ENCODE measurements at places on chromosomes 16 and 17.

DNA sequence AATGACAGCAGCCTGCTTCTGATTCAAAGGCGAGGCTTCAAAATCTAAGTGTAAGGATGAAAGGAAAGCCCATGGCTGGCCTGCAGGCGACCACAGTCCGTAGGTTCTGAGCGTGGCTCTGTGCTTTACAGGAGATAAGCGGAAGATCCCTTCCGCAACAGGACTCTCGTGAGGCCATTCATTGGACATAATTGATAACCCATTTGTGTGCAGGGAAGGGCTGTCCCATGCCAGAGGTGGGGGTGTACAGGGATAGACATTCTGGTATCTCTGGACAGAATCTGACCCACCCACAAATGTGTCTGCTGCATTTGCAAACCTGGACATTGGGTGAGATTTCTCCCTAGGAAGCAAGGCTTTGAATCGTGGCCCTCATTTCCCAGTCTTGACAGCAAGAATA lies 4.0 kb downstream of the CYB561 start:
- H3K4me3 ChIP-seq, result no peak overlapping the region
- no peaks in the 10 kb centered on the region for H3K27me3 ChIP-seq
- no peaks in the 10 kb centered on the region for H3K36me3 ChIP-seq
- H3K27ac ChIP-seq, result no peak overlapping the region
- DNase-seq, result no peak
- H3K4me1 ChIP-seq, result peaks cover 26% of the 10 kb centered on the region

DNA sequence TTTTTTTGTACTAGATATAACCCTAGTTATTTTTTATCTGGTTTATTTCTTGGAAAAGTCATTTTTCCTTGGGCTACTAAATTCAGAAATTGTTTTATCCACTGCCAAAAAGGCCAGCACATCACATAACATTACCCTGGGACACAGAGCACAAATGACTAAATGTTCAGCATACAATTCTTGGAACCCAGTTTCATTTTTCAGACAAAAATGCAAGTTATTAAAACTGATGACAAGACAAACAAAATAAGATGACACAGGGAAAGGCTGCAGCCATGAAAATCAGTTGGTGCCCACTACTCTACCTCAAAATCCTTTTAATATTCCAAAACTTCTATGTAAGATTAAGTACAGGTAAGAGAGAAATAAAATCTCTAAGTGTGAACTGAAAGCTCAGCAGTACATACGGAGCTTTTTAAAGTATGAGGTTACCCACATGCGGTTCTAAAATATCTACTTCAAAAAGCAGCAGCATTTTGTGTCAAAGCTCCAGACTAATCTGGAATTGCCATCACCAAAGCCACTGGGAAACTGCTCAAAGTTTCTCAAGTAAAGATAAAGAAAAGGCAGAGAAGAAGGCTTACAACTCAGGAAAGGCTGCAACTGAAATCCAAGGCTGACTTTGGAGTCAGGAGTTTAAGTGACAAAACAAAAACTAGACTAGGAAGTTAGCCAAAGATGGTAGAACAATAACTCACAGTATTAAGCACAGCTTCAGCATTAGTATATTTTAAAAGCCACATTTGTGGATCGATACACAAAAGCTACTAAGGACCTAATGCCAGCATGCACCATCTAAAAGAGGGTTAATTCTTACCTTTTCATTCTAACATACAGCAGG lies 41.4 kb downstream of the AP1G1 start:
- H3K4me3 ChIP-seq, result no peak overlapping the region
- no peak for DNase-seq
- H3K27ac ChIP-seq, result no peak overlapping the region
- H3K36me3 ChIP-seq, result peaks cover 18% of the 10 kb centered on the region

- peak overlapping the region; percentile 67 for H3K27ac ChIP-seq
- H3K4me1 ChIP-seq, result peaks cover 34% of the 10 kb centered on the region
- DNase-seq, result peak; percentile 61
- peak overlapping the region; percentile 41 for H3K4me3 ChIP-seq
These were observed 3.9 kb upstream of the HEXIM1 start for GRCh38 chr17:45144199-45145034.

- H3K4me3 ChIP-seq, result peak overlapping the region; percentile 71
- H3K27ac ChIP-seq, result peak overlapping the region; percentile 68
- no peak for DNase-seq
- H3K27me3 ChIP-seq, result peaks cover 2% of the 10 kb centered on the region
These were observed 184.4 kb downstream of the MAF start for GRCh38 chr16:79415983-79416640.

DNA sequence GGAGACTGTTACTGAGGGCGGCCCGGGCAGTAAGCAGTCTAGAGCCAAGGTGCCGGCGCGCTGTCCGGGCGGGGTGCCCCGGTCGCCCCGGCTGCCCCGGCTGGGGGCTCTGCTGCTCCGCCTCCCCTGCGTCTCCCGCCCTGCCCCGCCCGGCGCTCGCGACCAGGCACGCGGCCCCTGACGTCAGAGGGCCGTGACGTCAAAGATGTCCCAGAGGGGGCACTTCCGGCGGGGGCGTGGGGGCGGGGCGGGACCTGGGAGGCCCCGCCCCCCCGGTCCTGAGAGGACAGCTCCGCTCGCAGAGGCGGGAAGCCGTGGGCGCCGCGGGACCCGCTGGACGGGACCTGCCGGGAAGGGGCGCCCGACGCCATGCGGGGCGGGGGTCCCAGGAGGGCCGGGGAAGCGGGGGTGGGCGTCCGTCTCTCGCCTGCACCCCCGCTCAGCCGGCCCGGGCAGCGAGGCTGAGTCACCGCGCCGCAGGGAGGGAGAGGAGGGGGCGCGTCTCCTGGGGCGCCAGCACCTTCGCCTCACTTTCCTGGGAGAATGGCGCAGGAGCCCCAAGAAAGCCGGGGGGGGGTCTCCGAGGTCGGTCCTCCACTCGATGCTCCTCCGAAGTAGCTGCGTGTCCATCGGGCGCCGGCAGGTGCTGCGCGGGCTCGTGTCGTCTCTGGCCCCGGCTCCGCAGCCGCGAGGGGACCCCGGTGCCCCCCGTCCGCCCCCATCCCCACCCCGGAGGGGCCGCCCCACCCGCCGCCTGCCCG lies 4.4 kb upstream of the HIC1 start:
- peak; percentile 85 for DNase-seq
- H3K27me3 ChIP-seq, result no peaks in the 10 kb centered on the region
- H3K36me3 ChIP-seq, result no peaks in the 10 kb centered on the region
- peak overlapping the region; percentile 38 for H3K4me3 ChIP-seq

DNA sequence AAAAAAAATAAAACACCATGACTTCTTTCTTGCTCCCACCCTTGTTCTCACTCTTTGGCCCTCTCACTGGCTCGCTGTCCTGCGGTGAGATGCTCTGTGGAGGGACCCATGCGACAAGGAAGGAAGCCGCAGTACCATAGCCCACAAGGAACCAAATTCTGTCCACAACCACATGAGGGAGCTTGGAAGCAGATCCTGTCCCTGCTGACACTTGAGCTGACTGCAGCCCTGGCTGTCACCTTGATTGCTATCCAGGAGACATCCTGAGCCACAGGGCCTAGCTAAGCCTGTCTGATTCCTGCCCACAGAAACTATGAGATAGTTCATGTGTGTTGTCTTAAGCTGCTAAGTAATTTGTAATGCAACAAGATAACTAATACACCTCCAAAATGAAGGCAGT lies 4.8 kb upstream of the MT2A start:
- no peak overlapping the region for H3K27ac ChIP-seq
- peaks cover 34% of the 10 kb centered on the region for H3K4me1 ChIP-seq
- no peaks in the 10 kb centered on the region for H3K36me3 ChIP-seq
- H3K27me3 ChIP-seq, result peaks cover 6% of the 10 kb centered on the region
- H3K4me3 ChIP-seq, result no peak overlapping the region

- no peak overlapping the region for H3K4me3 ChIP-seq
- no peak for DNase-seq
- H3K27ac ChIP-seq, result no peak overlapping the region
- H3K36me3 ChIP-seq, result peaks cover 4% of the 10 kb centered on the region
- peaks cover 27% of the 10 kb centered on the region for H3K4me1 ChIP-seq
These were observed 47.2 kb downstream of the ABCC1 start for GRCh38 chr16:15996432-15997109.

- H3K4me1 ChIP-seq, result no peaks in the 10 kb centered on the region
- H3K36me3 ChIP-seq, result no peaks in the 10 kb centered on the region
- no peak overlapping the region for H3K27ac ChIP-seq
These were observed 71.8 kb downstream of the SRCIN1 start for GRCh38 chr17:38533866-38534497.

DNA sequence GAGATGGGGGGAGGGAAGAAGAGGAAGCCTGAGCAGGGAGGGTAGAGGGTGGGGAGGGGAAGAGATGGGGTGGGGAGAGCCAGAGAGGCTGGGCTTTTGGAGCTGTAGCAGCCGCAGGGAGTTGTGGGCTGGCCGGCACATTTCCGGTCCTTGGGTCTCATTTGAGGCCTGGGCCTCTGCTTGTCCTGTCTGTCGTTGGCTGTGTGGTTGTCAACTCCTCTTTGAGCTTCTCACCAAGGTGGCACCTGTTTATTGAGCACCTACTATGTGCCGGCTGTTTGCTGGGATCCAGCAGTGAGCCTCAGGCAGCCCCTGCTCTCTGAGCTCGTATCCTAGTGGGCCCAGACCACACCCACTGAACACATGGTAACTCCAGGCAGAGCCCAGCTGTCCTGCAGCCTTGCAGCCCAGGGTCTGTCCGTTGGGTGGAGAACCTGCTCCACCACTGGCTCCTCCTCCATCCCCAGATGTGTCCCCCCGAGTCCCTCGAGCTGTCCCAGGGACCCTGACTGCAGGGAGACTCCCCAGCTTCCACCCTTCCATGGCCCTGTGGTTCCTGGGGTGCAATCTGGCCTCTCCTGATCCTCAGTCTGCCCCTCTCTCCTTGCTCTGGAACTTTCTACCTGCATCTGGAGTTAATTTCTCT lies 164.9 kb downstream of the IRF8 start:
- H3K36me3 ChIP-seq, result no peaks in the 10 kb centered on the region
- H3K4me3 ChIP-seq, result no peak overlapping the region
- peak; percentile 56 for DNase-seq
- H3K27me3 ChIP-seq, result peaks cover 12% of the 10 kb centered on the region

GRCh38 chr16:10598157-10598556 lies 17.8 kb upstream of the EMP2 start:
- no peak overlapping the region for H3K27ac ChIP-seq
- H3K4me3 ChIP-seq, result no peak overlapping the region
- no peak for DNase-seq
- H3K27me3 ChIP-seq, result peaks cover 17% of the 10 kb centered on the region
- no peaks in the 10 kb centered on the region for H3K36me3 ChIP-seq

DNA sequence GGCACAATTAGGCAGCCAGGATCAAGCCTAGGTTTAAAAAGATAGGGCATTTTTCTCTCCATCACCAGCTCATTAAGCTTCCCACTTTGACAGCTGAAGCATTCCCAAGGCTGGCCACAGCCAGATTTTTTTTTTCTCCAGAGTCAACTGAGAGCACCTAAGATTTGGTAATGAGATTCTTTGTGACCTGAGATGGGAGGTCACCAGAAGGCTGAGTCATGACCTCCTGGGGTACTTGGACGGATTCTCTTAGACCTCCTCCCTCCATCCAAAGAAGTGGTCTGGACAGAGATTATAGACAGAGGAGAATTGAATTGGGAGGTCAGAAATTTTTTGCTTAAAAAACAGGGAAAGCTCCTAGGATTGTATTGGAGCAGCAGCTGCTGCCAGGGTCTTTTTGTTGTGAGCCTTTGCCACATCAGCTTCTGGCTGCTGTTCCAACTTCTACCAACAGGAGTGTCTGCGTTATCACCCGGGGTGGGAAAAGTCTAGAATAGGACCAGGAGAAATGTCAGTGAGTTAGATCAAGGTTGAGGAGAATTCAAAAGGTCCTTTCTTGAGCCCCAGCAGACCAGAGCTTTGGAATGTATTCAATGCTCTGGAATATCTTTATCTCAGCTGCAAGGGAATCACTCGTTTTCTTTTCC lies 221.2 kb upstream of the N4BP1 start:
- H3K4me3 ChIP-seq, result no peak overlapping the region
- no peak overlapping the region for H3K27ac ChIP-seq
- H3K36me3 ChIP-seq, result no peaks in the 10 kb centered on the region
- no peaks in the 10 kb centered on the region for H3K27me3 ChIP-seq

DNA sequence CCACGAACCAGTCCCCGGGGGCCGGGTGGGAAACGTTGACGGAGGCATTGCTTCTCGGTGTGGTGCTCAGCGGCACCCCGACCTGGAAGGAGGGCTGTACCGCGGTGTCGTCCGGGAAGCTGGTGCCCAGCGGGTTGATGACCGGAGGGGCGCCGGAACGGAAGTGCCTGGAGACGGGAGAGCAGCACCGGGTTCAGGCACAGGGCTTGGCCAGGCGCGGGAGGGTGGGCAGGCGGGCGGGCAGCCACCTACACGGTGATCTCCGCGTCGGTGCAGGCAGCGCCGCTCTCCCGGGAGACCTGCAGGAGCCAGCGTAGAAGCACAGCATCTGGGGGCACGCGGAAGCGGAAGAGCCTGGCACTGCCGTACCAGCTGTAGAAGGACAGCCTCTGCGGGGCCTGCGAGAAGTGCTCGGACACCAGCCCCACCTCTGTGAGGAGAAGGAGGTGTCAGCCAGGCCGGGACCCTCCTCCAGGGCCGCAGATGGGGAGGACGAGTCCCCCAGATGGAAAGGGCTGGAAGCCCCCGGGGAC lies 4.3 kb downstream of the PGAP6 start:
- H3K4me3 ChIP-seq, result no peak overlapping the region
- no peaks in the 10 kb centered on the region for H3K36me3 ChIP-seq
- H3K27me3 ChIP-seq, result no peaks in the 10 kb centered on the region
- H3K4me1 ChIP-seq, result peaks cover 6% of the 10 kb centered on the region

DNA sequence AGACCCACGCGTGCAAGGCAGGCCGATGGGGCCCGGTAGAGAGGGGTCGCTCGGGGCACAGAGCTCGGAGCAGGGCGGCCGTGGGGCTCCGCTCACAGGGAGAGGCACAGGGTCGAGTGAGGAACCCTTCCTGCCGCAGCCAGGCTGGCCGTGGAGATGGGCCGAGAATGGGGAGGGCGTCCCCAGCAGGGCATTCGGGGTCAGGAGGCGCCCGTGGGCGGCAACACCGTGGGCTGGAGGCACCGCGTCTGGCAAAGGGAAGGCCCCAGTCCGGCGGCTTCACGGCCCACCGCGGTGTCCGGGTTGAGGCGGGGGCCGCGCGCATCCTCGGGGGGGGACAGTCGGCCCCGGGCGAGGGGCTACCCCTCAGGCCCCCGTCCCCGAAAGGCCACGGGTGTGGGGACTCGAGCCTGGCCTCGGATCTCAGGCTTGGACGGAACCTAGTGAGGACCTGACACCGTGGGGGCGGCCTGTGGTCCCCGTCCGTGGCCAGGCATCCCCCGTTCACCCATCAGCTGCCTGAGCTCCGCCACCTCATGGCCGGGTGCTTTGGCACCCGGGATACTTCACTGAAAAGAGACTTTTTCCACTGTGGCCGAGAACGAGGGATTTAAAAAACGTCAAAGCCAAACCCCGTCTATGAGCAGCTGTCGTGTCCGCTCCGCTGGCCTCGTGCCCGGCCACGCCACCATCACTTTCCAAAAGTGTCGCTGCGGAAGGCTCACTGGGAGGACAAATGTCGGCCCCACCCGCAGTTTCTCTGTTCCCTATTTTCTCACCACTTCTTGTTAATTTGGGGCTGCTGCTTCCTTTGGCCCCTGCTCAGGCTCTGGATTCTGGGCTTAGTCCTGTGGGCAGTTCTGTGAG lies 73.6 kb downstream of the METRNL start:
- no peaks in the 10 kb centered on the region for H3K36me3 ChIP-seq
- DNase-seq, result no peak
- H3K4me1 ChIP-seq, result peaks cover 10% of the 10 kb centered on the region
- no peak overlapping the region for H3K4me3 ChIP-seq
- H3K27me3 ChIP-seq, result peaks cover 6% of the 10 kb centered on the region
- H3K27ac ChIP-seq, result no peak overlapping the region
